EL (cell line): ENCODE measurements at places on chromosomes 12 and 14.

- no peak for DNase-seq
Measured at GRCh38 chr12:71942703-71943102, 4.1 kb downstream of the TPH2 start.

DNA sequence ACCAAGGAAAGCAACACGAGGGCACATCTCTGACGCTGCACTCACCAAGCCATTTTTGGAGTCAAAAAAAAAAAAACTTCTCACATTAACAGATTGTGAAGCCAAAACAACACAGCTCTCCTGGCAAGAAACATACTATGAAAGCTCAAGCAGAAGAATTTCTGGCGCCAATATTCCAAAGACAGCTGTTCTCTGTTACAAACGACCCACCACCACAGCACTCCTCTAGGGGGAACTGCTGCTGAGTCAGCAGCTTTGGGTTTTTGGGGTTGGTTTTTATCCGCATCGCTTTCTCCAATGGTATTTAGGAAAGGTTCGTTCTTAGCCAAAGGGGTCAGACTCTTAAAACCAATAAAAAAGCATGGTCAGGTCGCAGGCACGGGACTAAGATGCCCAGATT lies 379.4 kb downstream of the RPS29 start:
- no peak for DNase-seq

- DNase-seq: no peak
Measured at GRCh38 chr14:99807413-99808153, 14.4 kb downstream of the EML1 start.

DNA sequence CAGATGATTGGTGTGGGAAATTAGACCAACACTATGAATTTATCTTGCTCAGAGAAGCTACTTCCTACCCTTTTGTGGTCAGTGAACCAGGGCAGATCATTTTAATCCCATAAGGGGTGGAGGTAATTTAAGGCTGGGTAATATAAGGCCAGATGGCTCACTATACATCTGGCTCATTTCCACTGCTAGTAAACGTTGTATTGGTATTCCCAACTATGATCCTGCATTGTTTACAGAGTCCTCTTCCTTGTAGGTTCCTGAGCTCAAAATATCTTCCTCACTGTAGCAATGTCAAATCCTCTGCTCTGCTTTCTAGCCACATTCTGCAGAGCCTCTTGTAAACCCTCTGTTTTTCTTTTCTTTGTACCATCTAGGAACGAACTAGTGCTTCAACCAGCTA lies 93.0 kb upstream of the MGAT4C start:
- no peak for DNase-seq

DNA sequence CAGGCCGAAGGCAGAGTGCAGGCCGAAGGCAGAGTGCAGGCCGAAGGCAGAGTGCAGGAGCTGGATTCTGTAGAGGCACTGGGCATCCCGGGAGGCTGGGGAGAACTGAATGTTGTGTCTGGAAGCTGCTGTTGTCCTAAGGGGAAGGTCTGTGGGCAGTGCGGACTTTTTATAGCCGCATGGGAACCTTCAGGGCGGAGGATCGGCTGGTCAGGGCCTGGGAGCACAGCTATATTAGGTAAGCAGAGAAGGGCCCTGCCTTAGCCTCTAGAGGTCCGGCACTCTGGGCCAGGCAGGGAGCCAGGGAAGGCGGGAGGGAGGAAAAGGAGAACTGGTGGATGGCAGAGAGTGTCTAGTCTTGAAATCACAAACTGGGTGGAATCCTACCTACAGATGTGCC lies 14.2 kb downstream of the CABP1 start:
- DNase-seq: no peak

DNA sequence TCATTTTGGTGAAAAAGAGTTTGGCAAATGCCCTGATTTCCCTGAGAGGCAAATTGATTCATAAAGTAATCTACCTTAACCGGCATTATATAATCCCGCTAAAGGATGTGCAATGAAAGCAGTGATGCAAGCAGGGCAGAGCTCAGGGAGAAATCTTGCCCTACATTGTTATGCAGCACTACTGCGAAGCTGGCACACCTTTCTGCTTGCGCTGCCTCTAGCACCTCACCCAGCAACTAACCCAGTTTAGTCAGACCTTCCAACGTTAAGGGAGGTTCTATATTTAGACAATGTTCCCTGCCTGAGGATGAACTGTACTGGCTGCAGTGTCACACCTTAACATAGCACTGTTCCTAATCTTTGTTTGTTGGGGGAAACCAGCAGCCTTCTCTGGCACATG lies 60.8 kb upstream of the CCDC196 start:
- DNase-seq: no peak

DNA sequence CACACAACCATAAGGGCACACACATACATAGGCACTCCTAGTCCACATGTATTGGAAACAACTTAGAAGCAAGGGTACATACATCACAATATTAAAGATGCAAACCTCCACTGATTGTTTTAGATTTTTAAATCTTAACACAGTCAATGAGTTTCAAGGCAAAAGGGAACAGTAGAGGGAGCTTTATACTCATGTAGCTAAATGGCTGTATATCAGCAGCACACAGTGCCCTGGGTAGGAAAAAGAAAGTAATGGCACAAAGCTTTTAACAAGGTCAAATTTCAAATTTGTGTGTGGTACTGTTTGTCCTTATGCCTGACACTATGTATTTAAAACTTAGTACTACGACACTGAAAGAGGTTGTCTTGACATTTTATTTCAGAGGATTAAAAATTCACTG lies 262.0 kb downstream of the MED13L start:
- peak; percentile 50 for DNase-seq

DNA sequence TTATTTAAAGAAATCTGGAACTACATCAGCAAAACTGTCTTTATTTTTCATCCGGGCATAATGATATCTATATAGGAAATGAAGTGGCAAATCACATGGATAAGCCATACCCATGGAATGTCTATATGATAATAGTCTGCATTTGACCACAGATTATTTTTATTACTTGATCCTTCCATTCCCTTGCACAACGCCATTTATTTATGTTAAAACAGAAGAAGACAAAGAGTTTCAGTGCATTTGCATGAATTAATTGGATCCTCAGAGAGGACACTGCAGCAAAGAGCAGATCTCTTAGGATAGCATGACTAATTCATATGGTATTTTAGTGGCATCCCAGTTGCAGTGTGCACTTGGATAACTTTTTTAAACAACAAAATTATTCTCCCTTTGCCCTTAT lies 345.0 kb downstream of the CCDC91 start:
- peak; percentile 76 for DNase-seq

DNA sequence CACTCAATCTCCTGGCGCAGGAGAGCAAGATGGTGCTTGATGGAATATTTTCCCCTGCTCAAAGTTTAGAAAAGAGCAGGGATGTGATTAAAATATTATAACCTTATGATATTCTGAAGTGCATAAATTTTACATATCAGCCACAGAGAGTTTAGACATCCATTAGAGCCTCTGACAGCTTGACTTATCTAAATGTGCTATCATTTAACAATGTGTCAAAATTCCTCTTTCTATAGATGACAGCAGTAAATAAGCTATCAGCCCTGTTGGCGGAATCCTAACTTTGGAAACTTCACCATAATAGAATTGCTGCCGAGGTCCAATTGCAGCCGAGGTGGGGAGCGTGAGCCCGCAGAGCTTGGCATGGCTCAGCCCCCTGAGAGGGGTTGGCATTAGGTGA lies 117.7 kb upstream of the MYL2 start:
- DNase-seq: no peak

- DNase-seq: peak; percentile 31
Measured at GRCh38 chr12:117125272-117125613, 26.0 kb upstream of the TESC start.

DNA sequence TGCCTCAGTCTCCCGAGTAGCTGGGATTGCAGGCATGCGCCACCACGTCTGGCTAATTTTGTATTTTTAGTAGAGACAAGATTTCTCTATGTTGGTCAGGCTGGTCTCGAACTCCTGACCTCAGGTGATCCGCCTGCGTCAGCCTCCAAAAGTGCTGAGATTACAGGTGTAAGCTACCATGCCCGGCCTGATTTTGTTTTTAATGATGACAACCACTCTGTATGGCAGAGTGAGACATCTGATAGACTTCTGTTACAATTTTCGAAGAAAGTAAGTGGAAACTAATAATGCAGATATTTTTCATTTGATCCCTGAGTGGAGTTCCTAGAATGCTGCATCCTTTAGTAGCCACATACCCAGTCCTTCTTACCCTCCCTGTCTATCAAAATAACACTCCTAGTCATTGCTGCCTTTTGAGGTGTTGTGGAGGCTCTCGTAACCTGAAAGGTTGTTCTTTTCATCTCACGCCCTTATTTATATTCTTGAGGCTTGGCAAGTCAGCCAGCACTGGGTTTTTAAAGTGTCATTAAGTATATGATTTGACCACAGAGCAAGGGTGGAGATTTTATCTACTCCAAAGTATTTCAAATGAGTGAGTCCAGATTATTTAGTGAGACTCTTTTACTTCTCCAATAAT lies 5.9 kb upstream of the EID3 start:
- DNase-seq: peak; percentile 30

GRCh38 chr12:12086973-12087692 lies 16.4 kb downstream of the BCL2L14 start:
- no peak for DNase-seq

- DNase-seq: no peak
Measured at GRCh38 chr14:87043667-87044200, 949.2 kb downstream of the GALC start.

DNA sequence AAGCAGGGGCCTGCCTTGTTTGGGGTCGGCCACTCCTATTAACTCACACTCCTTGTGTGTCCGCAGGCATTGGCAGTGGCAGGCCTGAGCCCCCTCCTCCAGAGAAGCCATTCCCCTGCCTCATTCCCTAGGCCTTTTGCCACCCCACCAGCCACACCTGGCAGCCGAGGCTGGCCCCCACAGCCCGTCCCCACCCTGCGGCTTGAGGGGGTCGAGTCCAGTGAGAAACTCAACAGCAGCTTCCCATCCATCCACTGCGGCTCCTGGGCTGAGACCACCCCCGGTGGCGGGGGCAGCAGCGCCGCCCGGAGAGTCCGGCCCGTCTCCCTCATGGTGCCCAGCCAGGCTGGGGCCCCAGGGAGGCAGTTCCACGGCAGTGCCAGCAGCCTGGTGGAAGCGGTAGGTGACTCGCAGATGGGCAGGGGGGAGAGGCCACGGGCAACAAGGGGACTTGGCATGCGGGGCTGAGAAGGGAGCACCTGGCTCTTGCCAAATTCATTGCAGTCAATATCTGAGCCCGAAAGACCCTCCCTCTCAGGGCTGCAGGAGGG lies 106.3 kb upstream of the FKBP4 start:
- no peak for DNase-seq

DNA sequence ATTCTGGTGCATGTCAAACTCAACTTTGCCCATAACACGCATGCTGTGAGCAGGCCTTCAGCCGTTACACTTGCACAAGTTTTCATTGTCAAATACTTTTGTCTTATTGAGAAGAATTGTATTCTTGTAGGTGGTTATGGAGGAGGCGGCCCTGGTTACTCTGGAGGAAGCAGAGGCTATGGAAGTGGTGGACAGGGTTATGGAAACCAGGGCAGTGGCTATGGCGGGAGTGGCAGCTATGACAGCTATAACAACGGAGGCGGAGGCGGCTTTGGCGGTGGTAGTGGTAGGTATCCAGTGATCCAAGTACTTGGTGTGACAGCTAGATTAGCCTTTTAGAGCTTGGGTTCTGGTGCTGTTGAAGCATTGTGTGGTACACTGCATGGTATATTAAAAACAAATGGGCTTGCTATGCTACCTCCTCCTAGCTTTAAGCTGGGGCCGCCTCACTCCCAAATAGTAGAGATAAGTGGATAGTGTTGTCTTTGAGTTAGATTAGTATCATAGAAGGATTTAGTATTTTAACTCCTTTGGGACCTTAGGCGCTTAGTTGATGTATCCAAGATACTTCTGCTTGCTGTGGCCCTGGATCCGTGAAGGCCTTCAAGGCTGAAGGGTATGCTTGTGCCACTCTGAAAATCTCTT lies 2.5 kb downstream of the HNRNPA1 start:
- DNase-seq: no peak

GRCh38 chr12:10191865-10192264 lies 13.0 kb downstream of the TMEM52B start:
- DNase-seq: peak; percentile 92

- no peak for DNase-seq
Measured at GRCh38 chr12:40566271-40566670, 126.0 kb upstream of the CNTN1 start.

DNA sequence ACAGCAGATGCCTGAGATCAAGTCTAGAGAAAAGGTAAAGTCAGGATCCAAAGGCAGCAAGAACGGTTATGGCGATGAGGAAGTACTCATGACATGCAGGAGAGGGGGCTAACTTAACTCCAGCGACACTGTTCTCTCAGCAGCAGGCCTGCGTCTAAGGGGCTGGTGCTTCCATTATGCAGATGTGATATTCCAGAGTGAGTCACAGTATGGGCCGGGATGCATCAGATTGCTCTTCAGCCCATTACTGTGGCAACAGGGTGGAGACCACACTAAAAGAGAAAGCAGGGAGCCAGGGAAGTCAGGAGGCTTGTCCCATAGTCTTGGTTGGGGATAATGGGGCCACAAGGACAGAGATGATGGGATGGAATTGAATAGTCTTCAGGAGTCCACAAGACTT lies 151.8 kb upstream of the NTF3 start:
- no peak for DNase-seq

- DNase-seq: peak; percentile 74
Measured at GRCh38 chr12:62758216-62758615, 176.7 kb downstream of the PPM1H start.

DNA sequence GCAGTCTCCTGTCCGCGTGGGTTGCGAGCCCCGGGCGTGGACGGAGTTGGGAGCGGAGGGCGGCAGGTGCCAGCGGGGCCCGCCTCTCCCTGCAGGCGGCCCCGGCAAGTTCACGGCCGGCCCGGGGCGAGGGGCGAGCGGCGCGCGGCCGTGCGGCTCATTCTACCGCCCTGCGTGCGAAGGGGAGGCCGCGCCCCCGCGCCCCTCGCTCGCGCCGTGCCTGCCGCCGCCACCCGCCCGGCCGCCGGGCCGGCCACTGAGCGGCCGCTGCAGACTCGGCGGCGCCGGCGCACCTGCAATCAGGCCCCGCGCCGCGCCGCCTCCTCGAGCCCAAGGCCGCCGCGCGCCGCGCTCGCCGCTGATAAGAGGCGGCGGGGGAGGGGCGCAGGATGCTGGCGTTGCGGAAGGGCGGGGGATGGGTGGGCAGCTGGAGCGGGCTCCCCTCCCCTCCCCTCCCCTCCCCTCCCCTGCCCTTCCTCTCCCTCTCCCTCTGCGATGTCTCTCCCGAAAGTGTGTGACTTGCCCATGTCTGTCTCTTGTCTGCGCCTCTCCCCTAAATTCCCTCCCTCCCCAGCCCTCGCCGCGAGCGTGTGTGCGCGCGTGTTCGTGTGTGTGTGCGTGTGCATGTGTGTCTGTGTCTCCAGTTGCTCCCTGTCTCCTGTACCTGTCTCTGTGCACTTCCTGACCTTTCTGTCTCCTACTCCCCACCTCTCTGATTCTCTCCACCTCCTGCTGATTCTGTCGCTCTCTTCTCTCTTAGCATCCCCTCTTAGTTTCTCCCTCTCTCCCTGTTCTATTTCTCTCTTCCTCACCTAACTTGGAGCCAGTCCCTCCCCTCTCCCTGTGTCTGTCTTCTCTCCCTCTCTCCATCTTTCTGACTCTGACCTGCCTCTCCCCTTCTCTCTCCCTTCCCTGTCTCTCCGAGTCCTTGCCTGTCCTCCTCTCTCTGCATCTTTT lies 768.1 kb upstream of the TBX3 start:
- DNase-seq: peak; percentile 48

GRCh38 chr12:106416273-106416672 lies 58.7 kb downstream of the POLR3B start:
- peak; percentile 37 for DNase-seq

GRCh38 chr12:15278816-15279658 lies 43.3 kb upstream of the PTPRO start:
- peak; percentile 79 for DNase-seq
